ENCODE measurements at places on chromosomes 2 and 18.

GRCh38 chr18:78873926-78874500 lies 105.6 kb upstream of the SALL3 start:
- DNase-seq = no peak

DNA sequence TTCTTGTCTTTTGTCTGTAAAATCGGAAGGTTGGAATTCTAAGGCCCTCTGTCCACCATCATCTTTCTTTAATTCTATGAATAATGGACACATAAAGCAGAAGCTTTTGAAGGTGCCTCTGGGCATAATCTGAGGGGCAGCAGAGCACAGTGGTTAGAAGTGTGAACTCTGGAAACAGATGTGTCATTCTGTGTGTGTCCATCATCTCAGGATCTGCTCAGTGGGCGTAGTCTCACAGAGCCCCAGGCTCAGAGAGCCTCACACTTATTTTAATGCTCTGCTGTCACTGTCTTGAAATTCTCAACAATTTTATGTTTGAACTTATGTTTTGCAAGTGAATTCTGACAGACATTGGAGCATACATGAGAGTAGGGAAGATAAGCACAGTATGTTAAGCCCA lies 31.0 kb upstream of the CCDC93 start:
- DNase-seq = no peak

DNA sequence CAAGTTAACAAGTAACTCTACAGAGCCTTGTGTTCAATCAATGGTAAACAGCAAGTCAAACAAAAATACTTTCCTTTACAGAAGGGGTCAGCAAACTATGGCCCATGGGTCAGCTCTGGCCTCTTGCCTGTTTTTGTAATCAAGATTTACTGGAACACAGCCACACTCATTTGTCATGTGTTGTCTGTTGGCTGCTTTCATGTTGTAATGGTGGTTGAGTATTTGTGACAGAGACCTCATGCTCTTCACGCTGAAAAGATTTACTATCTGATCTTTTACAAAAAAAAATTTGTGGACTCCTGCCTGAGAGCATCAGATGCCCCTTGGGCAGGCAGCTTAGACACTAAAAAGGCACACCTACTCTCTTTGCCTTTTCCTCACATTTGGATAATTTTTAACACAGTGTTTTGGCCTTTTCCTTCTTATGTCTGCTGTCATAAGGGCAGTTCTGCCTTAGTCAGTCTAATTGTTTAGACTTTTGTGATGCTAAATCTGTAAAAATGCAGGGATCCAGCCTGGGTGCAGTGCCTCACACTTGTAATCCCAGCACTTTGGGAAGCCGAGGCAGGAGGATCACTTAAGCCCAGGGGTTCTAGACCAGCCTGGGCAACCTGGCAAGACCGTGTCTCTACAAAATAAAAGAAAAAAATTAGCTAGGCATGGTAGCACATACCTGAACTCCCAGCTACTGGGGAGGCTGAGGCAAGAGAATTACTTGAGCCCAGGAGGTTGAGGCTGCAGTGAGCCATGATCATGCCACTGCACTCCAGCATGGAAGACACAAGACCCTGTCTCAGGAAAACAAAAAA lies 18.3 kb downstream of the IL1B start:
- DNase-seq = no peak

DNA sequence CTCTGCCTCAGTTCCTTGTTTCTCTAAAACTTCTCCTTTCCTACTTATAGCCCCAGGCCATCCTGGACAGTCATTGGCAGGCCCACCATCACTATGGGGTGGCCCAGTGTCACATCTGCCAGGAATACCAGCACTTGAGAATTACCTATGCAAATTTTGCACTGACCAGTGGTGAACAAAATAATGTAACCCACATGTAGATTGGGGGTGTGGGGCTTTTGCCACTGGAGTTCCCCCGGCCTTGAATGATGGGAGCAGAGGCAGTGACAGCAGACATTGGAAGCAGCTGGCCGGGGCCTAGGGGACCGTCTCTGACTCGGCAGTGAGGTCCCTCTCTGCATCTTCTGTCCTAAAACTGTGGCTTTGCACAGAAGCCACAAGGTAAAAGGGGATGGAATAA lies 24.9 kb upstream of the DNMT3A start:
- DNase-seq = no peak

DNA sequence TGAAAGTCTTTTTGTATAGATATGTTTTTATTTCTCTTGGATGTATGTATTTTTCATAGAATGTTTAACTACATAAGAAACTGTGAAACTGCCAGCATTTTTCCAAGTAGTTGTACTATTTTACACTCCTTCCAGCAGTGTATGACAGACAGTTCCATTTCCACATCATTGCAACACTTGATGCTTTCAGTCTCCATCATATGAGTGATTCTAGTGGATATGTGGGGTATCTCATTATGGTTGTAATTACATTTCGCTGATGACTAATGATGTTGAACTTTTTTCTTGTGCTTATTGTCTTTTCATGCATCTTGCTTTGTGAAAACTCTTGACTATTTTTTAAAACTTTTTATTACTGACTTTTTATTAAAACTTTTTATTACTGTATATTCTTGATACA lies 101.4 kb downstream of the ARHGAP28 start:
- no peak for DNase-seq

- DNase-seq = no peak
Measured at GRCh38 chr2:195337597-195337996, 319.4 kb upstream of the SLC39A10 start.

- DNase-seq = no peak
Measured at GRCh38 chr2:68330691-68331090, 10.9 kb upstream of the CNRIP1 start.

- no peak for DNase-seq
Measured at GRCh38 chr18:51070545-51070944, 40.5 kb downstream of the SMAD4 start.

GRCh38 chr2:96088340-96089335 lies 27.7 kb downstream of the ADRA2B start:
- no peak for DNase-seq

DNA sequence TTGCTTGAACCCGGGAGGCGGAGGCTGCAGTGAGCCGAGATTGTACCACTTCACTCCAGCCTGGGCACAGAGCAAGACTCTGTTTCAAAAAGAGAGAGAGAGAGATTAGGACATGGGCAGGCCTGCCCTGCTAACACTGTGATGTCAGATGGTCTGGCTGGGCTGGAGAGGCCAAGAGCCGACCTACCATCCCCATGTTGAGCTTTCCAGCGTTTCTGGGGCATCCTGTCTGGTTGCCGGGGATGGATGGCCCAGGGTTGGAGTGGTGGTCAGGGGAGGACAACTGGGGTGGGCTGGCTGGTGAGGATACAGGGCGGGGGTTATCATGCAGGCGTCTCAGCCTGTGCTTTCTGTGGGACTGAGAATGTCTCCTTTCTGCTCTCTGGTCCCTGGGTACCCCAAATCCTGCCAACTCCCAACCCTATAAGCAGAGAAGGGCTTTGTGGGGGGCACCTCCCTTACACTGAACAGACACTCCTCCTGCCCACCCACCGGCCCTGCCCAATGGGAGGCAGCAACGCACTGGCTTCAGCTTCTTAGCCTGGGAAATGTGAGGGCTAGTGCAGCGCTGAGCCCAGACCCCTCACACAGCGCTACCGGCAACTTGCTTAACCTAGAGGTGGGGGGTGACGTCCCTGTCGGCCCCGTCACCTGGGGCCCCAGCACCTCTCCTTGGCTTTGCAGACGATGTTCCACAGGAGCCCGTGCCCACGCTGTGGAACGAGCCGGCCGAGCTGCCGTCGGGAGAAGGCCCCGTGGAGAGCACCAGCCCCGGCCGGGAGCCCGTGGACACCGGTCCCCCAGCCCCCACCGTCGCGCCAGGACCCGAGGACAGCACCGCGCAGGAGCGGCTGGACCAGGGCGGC lies 5.4 kb downstream of the SNORC start:
- DNase-seq = no peak

DNA sequence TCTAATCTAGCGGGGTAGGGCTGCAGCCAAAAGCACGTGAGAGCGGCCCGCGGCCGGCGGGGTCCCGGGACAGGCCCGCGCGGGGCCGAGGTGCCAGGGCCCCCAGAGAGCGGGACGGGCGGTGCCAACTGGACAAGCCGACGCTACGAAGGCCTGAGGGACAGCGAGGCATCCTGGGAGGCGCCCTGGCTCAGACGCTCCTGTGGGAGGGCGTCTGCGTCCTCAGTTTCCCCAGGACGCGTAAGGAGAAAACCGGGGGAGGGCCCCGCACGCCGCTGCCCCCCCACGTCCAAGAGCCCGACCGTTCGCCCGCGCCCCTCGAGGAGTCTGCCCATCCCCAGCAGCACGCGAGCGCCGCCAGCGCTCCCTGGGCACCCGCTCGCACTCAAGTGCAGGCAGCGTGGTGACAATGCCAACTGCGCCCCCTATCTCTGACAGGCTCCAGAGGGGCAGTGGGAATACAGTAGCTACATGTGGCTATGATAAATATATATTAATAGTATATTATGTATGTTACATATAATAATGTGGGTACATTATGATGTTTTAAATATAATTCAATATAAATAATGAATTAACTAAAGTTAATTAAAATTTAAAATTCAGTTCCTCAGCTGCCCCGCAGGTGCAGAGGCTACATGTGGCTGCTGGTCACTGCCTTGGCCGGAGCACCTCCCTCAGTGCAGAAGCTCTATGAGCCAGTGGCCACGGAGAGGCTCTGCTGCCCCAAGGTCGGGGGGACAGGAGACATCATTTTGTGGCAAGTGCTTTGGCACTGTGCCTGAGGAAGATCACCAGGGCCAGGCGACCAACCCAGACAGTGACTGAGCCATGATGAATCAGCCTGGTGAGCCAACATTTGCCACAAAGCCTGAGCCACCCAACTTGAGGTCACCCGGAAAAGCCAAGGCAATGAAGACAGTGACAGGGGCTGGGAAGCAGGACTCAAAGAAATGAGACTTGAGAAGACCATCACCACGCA lies 5.5 kb upstream of the SFT2D3 start:
- DNase-seq = no peak

DNA sequence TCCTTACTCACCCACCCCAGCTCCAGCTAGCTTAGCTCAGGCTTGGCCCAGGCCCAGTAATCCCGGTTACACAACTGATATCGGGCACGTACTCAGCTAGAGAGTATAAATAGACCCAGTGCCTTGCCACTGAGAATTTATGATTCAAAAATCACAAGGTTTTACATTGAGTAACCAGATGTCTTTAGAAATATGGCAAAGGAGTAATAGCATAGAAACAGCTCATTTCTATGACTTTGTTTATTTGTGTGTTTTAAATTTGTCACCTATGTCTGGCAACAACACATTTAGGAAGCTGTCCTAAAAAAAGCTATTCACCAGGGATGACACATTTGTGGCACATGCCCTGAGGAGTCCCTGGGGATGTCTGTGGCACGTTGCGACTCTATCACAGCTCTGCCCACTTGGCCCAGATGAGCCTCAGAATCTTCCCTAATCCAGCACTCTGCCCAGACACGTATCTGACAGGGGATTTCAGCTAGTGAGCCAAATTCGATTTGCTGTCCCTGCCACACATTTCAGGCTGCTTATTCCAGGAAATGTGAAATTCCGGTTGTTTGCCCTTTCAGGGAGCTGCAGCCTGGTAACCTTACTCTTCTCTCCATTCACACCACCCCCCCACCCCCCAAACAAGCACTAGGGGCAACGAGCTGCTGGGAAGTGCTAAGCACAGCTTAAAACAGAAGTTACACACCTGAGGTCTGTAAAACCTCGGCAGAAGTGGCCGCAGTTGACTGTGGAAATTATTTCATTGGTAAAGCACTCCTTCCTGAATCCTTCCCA lies 85.4 kb upstream of the ZCCHC2 start:
- DNase-seq = no peak

- no peak for DNase-seq
Measured at GRCh38 chr2:217330647-217331046, 470.8 kb upstream of the TNP1 start.

GRCh38 chr2:239229545-239230279 lies 171.1 kb downstream of the HDAC4 start:
- DNase-seq = no peak

GRCh38 chr18:67980241-67980640 lies 463.7 kb upstream of the DSEL start:
- DNase-seq = no peak

DNA sequence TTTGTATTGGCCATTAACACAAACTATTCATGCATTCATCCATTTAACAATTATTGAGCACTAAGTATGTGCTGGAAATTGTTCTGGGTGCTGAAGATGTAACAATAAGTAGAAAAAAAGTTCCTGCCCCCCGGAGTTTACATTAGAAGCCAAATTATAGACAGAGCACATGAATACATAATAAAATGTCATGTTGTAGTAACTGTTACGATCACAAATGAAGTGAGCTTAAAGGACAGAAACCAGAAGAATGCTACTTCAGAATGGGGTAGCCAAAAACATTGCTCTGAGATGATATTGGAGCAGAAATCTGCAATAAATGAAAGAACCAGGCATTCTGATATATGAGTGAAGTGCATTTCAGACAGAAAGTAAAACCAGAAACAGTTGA lies 256.0 kb upstream of the SETBP1 start:
- no peak for DNase-seq

GRCh38 chr2:205772983-205773382 lies 90.7 kb downstream of the NRP2 start:
- DNase-seq = no peak

GRCh38 chr18:48676346-48676745 lies 137.5 kb downstream of the CTIF start:
- DNase-seq = no peak

Data from activated T-helper 1 cell treated with Interleukin-2 at 50 U/mL for 16 hours (primary cell).